Natural killer cell treated with Interleukin-12 subunit alpha and Interleukin-12 subunit beta and Interleukin-15 and Interleukin-18, amount 100 ng/mL, for 72 hours (primary cell): ENCODE measurements at places on chromosomes 5 and 9. TPM values are rescaled to one million over a fixed set of nuclear protein-coding genes. Genes with fewer than 3 reads are reported as not detected.

GRCh38 chr9:81259896-81260295, 429.5 kb downstream of the TLE1 start:
- DNase-seq: no peak

The HEMGN gene
- not detected for total RNA-seq

GRCh38 chr9:134678206-134678605, 36.6 kb downstream of the COL5A1 start:
- no peak for DNase-seq

The PCDHGB4 gene
- 0.29 TPM for total RNA-seq

The C6 gene
- total RNA-seq: not detected

The CAPSL gene
- total RNA-seq: not detected
